NCI-H2171 treated with DMSO at 0.1 percent for 48 hours (cell line): ENCODE measurements at places on chromosomes 3 and 15.
A peak's percentile ranks its signal among the peaks of the same experiment; 100 is the strongest.

GRCh38 chr3:151916781-151917180 lies 43.3 kb downstream of the SUCNR1 start:
- DNase-seq, result no peak

DNA sequence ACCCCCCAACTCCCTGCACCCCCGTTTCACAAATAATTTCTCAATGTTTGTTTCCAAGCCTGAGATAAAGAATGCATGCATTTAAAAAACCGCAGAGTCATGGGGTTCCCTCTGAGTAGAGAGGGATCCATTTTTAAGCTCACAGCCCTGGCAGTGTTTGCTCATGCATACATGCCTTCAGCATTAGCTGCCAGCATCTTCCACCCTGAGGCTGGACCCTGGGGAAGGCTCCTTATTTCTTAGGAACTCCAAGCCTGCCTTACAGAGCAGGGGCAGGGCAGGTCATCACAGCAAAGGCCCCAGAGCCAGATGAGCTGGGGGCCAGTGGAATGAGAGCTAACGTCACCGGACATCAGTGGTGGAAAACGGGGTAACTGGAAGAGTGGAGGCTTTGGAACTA lies 31.3 kb downstream of the TLE3 start:
- no peak for DNase-seq

DNA sequence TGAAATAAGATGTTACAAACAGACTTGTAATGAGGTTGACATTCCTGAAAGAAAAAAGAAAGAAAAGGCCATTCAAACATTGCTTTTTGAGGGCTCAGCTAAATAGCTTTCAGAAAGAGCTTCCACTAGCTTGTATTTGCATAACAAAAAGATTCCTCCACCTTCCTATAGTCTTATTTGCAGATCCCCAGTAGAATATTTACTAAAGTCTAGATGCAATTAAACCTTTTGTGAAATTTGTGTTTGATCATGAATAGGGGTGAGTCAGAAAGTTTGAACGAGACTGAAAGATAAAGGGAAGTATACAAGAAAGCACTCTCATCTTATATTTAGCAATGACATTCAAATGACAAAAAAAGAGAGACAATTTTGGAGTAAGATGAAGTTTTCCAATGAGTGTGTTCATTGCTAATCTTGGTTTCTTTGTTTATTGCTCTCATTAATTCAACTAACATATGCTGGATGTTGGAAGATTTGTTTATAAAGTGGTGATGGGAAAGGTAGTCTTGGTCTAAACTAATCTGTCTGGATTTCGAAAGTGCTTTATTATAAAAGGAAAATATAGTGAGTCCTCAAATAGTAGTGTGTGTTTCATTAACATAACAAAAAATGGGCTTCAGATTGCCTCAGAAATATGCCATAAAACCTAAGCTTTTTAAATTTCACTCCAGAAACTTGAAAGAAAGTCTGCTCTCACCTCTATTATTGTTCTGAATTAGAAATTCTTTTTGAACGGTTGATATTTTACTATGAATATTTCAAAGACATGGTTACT lies 9.1 kb upstream of the CADPS start:
- no peak for DNase-seq

GRCh38 chr3:140510303-140510861 lies 167.5 kb upstream of the TRIM42 start:
- no peak for DNase-seq

GRCh38 chr15:88331291-88331690 lies 74.8 kb upstream of the NTRK3 start:
- DNase-seq, result peak; percentile 49

- DNase-seq, result no peak
Observed at GRCh38 chr3:6640907-6641306, 220.0 kb upstream of the GRM7 start.

DNA sequence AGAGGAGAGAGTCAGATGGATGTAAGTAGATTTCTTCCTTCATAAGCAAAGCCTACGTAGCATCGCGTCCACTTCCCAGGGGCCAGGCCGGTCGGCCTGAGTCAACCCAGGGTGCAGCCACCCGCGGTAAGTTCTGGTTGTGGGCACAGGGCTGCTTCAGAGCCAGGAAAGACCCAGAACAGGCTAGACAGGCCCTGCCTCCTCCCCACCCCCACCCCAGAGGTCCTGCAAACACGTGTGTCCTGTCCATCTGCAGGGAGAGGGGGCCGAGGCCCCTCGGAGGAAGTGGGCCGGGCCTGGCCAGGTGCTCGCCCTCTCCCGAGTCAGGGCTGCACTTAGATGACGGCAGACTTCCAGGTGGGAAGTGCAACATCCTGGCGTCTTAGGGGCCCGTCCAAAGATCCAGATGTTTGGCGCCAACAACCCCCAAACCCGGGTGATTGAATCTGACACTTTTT lies 100.8 kb upstream of the ALDH1A3 start:
- no peak for DNase-seq

GRCh38 chr3:114690911-114691310 lies 397.1 kb downstream of the TIGIT start:
- DNase-seq, result no peak
